Neural crest cell (in vitro differentiated cells): ENCODE measurements at places on chromosomes 6 and 20. TPM values are rescaled to one million over a fixed set of nuclear protein-coding genes. Genes with fewer than 3 reads are reported as not detected.
A peak's percentile ranks its signal among the peaks of the same experiment; 100 is the strongest.

DNA sequence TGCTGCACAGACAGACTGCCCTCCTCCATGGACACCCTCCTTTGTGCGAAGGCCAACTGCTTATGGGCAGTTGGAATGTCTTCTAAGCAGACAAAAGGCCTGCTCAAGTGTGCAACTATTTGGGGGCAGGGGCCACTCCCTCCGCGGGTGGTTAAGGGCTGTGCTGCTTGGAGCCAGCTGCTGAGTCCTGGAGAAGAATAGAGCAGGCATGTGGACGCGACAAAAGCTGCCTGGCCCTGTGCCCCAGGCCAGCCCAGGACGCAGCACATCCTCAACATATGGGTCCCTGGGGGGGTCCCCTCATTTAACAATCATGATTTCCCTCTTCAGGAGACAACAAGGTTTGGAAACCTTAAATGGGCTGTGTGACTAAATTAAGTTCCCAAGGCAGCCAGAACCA lies 45.5 kb upstream of the ENTPD6 start:
- DNase-seq: peak; percentile 41

- no peak for DNase-seq
Measured at GRCh38 chr6:10854922-10855632, 16.7 kb upstream of the MAK start.

- DNase-seq: no peak
Measured at GRCh38 chr6:11217360-11218101, 14.9 kb downstream of the NEDD9 start.

DNA sequence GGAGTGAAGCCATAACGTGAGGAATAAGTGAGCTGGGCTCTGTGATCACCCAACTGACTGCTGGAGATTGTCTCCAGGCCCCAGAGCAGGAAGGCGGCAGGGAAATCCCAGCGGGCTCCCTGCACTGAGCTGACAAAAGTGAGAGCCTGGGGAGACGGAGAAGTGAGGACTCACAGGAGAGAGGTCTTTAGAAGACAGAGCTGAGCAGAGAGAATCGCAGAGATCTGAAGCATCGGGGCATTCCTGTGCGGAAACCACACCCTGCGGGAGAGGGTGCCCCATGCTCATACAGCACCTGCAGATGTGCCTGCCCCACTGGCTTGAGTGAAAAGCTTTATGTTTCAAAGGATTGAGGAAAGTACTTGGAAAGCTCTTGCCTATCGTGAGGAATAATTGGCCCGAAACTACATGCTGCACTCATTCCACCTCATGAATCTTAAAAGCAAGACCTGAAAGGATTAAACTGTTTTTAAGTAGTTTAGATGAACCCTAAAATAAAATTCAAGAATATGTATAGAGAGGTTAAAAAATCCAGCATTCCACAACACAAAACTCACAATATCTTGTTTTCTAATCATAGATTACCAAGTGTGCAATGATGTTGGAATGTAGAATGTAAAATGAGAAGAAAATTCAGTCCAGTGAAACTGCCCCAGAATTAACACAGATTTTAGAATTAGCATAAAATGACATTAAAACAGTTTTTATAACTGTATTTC lies 17.7 kb upstream of the THBS2 start:
- DNase-seq: no peak

DNA sequence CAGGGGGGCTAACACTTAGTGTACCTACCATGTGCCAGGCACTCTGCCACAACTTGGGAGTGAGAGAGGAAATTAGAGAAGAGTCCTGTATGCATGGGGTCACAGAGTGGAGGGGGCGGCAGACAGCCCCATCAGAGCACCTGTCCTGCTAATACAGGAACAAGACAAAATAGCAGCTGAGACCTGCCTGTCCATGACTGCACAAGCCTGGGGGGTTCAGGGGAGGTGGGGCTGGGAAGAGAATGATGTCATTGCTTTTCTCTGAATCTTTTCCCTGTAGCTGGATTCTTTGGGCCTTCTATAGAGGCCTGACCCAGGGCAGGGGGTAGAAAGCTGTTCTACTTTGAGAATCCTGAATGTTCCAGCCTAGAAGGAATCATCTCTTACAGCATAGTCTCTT lies 37.4 kb downstream of the FOXP4 start:
- no peak for DNase-seq

- DNase-seq: no peak
Measured at GRCh38 chr6:143068001-143068400, 7.3 kb downstream of the AIG1 start.

DNA sequence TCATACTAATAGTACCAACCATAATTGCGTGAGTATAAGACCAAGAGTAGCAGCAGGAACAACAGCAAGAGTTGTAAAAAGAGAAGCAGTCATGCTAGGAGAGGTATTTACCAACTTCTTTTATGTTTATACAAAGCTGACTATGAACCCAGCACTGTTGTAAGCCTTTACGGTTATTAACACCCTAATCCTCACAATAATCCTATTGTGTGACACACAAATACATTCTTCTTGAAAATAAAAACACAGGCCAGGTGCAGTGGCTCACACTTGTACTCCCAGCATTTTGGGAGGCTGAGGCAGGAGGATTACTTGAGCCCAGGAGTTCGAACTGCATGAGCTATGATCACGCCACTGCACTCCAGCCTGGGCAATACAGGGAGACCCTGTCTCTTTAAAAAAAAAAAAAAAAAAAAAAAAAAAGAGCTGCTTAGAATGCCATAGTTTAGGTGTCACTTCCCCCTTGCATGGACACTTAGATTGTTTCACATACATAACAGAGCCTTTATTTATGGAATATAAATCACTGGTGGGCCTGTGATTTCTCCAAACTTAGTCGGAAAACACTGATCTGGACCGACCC lies 20.2 kb downstream of the HCK start:
- DNase-seq: no peak

GRCh38 chr6:122033564-122034181 lies 365.8 kb upstream of the HSF2 start:
- DNase-seq: no peak

- peak; percentile 40 for DNase-seq
Measured at GRCh38 chr6:143536461-143536865, 24.9 kb upstream of the FUCA2 start.

DNA sequence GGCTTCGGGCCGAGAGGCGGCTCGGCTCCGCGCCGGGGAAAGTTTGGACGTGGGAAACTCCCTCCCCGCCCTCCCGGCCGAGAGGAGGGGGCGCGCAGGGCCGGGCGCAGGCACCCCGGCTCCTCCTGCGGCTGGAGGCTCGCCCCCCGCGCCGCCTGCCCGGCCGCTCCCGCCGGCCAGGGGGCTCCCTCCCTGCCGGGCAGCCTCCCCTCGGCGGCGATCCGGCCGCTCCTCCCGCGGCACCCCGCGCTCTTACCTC lies 370 bp downstream of the CDH22 start:
- no peak for DNase-seq

GRCh38 chr6:83424392-83425018 lies 6.3 kb downstream of the ME1 start:
- no peak for DNase-seq

GRCh38 chr20:57422254-57422653 lies 31.1 kb downstream of the RBM38 start:
- no peak for DNase-seq

DNA sequence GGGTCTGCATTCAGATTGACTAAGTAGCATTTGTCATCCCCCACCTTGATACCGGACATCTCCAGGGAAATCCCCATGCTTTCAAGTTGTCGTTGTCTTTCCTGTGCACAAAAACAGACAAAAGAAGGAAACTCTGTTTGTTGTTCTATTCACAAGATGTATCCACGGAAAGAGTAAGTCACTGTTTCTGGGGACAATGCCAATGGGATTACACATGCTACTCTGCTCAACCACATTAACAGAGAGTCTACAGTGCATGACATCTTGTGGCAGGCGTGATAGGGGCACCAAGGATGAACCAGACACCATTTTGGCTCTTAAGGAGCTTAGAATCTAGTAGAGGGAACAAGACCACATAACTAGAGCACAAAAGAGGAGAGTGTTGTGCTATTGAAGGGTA lies 124.4 kb upstream of the NUP153 start:
- no peak for DNase-seq

- DNase-seq: no peak
Measured at GRCh38 chr6:3026791-3027626, 27.3 kb downstream of the NQO2 start.

DNA sequence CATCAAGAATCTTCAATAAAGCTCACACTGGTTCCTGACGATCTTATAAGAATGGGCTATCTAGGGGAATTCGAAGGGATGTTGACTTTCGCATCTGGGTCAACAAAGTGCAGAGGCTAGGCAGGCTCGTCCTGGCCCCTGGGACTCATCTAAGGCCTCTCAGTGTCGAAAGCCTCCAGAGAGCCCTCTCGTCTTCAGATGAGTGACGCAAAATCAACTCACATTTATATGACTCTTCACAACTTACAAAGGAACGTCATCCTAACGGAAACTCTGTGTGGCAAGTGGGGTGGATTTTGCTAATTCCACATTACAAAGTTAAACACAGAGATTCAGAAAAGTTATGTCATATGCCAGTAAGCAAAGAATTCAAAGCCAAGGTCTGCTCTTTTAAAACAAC lies 270.5 kb upstream of the EXOC2 start:
- no peak for DNase-seq

The ZNF165 gene
- 0.91 and 0.98 TPM in 2 replicates for total RNA-seq

The RGS17 gene
- 3.5 and 4.7 TPM in 2 replicates for total RNA-seq

The IRF4 gene
- 0.30 TPM in 1 of 2 replicates, not detected in the other for total RNA-seq

The TMEM170B gene
- 19.3 and 20.3 TPM in 2 replicates for total RNA-seq

The RAB32 gene
- 23.8 and 26.0 TPM in 2 replicates for total RNA-seq

The SLC22A7 gene
- total RNA-seq: 0.37 TPM in 1 of 2 replicates, not detected in the other

The DOP1A gene
- 17.8 and 18.4 TPM in 2 replicates for total RNA-seq

The DEFB125 gene
- not detected in 2 replicates for total RNA-seq

The REM1 gene
- total RNA-seq: not detected in 2 replicates

The SFT2D1 gene
- 30.4 and 32.6 TPM in 2 replicates for total RNA-seq
